Activated CD8-positive, alpha-beta memory T cell treated with anti-CD3 and anti-CD28 coated beads for 24 hours (primary cell): ENCODE measurements at places on chromosomes 2 and 18.
A peak's percentile ranks its signal among the peaks of the same experiment; 100 is the strongest.

- no peak for DNase-seq
These were observed 329.9 kb downstream of the DLGAP1 start for GRCh38 chr18:4125224-4125623.

GRCh38 chr2:219459460-219460311 lies 25.0 kb downstream of the SPEG start:
- DNase-seq, result peak; percentile 77

- DNase-seq, result no peak
These were observed 137.8 kb upstream of the GATA6 start for GRCh38 chr18:22031611-22032010.

DNA sequence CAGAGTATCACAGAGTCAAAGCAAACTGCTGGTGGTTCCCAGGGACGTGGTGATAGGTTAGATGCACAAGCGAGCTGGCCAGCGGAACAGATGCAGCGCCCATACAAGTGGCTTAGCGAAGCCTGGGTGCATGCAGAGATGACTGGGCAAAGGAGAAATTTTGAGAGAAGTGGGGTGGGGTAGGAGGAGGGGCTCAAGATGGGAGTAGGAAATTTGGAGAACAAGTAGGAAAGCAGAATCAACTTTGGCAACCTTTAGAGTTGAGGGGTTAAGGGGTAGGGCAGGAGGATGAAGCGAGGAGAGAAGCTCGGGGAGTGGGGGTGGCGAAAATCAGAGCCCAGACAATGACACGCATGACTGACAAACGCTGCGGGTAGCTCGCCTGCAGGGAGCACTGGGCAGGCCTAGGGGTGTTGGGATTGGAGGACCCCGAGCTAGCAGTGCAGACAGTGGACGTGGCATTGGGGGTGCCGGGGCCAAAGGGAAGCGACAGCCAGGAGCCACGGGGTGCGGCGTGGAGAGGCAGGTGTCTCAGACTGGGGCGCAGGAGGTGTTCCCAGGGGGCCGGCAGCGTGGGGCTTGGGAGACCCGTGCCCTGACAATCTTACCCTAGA lies 431 bp downstream of the FAM98A start:
- peak; percentile 75 for DNase-seq

DNA sequence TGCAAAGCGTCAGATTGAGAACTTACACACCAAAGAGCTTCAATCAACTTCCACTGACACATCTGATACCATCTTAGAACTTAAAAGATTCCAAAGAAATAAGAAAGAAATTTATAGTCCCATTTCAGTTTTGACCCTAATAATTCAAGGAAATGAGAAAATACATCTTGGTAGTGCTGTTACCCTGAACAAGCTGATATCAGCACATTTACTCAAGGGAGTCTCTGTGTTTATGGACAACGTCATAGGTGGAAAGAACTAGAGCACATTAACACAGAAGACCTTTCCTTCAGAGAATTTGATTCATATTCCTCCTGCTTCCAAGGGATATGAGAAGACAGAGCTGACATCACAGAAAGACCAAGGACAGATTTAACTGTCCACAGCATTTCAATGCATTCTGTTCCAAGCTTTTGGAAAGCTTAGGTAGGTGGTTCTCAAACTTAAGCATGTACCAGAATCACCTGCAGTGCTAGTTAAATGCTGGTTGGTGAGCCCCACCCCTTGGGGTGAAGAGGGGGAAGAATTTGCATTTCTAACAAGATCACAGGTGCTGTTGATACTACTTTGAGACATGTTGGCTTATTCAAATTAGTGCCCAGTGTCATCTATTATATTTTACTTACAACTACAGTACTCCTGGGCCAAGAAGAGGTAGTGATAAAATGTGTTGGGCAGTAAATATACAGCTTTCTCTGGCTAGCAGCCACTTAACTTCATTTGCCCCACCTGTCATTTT lies 59.8 kb downstream of the LDAH start:
- DNase-seq, result no peak

- no peak for DNase-seq
These were observed 817 bp downstream of the DSC2 start for GRCh38 chr18:31101183-31102024.

DNA sequence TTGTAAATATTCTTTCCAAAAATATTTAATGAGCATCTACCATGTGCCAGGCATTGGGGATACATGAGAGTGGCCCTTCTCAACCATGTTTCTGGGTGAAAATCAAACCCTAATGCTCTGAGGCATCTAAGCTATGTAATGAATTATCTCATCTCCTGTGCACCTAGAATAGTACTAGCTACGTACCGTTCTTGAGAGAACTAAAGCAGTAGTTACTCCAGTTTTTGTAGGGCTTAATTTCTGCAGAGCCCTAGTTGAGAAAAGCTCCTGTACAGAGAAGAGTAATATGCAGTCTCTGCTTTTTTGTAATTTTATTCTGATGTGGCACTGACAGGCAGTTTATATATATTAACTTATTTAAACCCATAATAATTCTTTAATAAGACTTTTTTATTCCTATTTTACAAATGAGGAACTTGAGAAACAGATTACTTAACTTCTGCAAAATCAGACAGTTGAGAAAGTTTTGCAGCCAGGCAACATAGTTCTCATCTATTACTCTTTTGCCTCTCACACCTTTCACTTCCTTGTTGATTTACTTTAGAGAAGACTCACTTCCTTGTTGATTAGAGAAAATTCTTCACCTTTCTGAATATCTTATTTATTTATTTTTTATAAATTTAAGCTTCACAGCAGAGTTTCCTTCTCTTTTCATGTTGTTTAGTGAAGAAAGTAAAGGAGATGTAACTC lies 3.1 kb downstream of the SPOPL start:
- DNase-seq, result no peak

DNA sequence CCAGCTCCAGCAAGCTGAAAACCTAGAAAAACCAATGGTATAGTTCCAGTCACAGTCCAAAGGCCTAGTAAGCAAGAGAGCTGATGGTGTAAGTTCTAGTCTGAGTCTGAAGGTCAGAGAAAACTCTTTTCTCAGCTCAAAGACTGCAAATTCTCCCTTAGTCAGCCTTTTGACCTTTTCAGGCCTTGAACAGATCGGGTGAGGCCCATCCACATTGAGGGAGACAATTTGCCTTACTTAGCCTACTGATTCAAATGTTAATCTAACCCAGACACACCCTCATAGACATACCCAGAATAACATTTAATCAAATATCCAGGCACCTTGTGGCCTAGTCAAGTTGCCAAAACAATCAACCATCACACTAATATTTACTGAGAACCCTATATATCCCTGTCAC lies 110.8 kb upstream of the KCNJ3 start:
- no peak for DNase-seq

GRCh38 chr2:175234153-175234552 lies 52.6 kb upstream of the ATP5MC3 start:
- no peak for DNase-seq

GRCh38 chr2:109247340-109247739 lies 118.3 kb downstream of the SH3RF3 start:
- no peak for DNase-seq

GRCh38 chr18:3044931-3045698 lies 32.2 kb upstream of the LPIN2 start:
- peak; percentile 32 for DNase-seq

DNA sequence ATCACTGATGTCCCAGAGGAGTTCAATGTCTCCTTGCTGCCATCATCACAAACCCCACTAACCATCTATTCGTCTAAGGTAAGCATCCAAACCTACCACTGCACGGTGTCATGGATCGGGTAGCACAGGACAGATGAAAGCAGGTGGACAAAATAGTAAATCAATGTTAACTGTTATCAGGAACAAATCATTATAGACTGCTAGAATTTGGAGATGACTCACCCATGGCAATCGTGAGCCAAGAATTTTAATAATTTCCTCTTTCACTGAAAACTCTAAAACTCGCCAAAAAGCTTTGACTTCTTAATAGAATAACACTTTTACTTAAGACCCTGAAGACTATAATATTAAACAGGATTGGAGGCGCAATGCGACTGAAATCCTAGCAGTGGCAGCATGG lies 33.7 kb upstream of the BZW1 start:
- no peak for DNase-seq

DNA sequence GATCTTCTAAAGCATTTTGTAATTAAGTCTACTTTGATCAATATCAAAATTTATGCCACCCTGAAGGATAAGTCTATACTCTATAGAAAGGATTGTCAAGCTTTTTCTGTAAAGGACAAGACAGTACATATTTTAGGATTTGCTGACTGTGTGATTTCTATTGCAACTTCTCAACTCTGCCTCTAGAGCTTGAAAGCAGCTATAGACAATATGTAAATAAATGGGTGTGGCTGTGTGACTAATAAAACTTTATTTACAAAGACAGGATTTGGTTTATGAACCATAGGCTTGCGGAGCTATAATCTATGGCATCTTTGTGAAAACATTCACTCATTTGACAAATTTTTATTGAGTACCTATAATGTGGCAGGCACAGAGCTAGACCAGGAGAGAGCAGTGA lies 18.4 kb downstream of the UPP2 start:
- DNase-seq, result no peak

GRCh38 chr2:11498543-11499034 lies 32.6 kb upstream of the E2F6 start:
- no peak for DNase-seq
